ENCODE measurements at places on chromosomes 11 and 22.

DNA sequence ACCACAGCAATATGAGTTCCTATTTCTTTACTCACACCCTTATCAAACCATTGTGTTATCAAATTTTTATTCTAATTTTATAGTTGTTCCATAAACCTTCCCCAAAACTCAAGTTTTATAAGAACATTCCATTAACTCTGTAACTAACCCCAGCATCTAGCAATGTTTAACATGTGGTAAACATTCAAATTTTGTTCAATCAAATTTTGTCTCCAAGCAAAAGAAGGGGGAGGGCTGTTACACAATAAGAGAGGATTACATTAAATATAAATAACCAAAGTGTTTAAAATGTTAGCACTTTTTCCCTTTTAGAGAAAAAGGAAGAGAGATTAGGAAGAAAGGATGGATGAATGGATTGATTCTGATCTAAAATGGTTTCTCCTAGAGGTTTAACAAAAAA is 20.5 kb downstream of the RBFOX2 start:
- DNase-seq, result no peak

GRCh38 chr11:128890543-128891368 is at the start of gene KCNJ5:
Gene KCNJ5 (plus strand): TSS chr11:128891356. CDS start chr11:128911274, 19,918 bp downstream.
- no peak for DNase-seq

DNA sequence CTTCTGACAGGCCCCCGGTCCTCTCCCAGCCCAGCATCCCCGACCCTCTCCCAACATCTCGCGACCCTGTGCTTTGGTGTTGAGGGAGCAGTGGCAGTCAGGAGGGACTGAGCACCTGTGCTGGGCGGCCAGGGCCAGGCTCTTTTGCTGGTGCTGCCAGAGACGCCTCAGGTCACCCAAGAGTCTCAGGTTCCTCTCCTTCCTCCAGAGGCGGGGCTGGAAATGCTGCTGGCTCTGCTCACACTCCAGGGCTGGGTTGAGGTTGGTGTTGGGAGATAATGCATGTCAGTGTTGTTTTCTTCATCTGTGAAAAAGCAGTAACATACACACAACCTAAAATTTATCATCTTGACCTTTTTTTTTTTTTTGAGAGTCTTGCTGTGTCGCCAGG is 1.2 kb upstream of the IGLL1 start:
- no peak for DNase-seq

GRCh38 chr11:3128356-3129180 is 36.5 kb downstream of the OSBPL5 start:
- no peak for DNase-seq

DNA sequence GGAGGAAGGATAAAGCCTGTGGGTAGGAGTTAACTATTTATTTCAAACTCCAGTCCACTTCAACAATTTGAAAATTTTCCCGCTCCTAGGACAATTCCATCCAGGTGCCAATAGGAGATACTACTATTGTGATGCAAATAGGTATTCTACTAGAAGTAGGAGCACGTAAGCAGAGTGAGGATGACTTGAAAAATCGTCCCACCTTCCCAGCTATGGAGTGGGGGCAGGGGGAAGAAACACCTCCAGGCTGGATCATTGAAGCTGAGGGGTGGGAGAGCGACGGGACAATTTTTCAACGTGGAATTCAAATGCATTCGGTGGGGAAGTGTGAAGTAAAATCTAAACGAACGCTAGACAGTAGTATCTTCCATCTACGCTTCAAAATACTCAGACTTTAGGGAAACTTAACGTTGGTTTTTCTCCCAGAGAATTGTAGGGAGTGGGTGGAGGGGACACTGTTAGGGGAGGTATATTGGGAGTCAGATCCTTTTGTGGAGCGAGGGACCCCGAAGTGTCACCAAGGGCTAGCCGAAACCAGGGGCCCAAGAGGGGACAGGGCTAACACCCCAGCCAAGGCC is 523 bp upstream of the ARHGAP42 start:
- no peak for DNase-seq

DNA sequence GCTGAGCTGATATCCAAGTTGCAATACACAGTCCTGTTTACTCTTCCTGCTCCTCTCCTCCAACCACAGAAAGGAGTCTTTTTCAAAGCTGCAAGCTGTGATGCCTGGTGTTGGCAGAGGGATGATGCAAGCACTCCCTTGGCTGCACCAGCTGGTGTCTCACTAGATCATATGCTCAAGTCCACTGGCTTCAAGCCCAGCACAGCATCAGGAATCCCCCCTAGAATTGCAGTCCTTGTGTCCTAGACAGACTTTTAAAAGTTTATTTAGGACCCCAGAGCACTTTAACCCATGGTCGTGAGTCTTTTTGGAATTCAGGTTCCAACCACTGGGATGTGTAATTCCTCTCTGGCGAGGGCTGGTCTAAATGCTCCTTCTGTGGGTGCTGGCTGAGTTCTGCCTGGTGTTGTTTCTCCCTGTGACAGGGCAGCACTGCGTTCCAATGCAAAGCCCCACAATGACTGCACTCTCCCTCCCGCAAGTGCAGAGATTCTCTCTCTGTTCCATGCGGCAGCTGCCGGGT is 1.9 kb upstream of the HEPN1 start:
- DNase-seq, result no peak

DNA sequence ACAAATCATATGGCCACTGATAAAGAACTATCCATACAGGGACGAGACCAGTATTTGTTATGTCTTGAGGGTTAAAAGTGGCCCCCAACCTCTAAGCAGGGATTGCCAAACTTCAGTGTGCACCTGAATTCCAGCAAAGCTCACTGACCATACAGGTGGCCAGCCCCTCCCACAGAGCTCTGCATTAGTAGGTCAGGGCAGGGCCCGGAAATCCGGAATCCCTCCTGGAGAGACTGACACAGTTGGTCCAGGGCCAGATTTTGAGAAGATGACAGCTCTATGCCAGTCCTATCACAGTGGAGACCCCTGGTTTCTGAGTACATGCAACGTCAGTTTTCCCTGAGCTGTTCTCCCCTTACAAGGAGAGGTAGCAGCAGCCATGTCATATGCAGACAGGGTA is 20.8 kb downstream of the VPS37C start:
- DNase-seq, result no peak

GRCh38 chr11:1862588-1863351 is 9.9 kb downstream of the LSP1 start:
- DNase-seq, result no peak

GRCh38 chr11:102666331-102666957 is 39.1 kb downstream of the MMP27 start:
- no peak for DNase-seq

DNA sequence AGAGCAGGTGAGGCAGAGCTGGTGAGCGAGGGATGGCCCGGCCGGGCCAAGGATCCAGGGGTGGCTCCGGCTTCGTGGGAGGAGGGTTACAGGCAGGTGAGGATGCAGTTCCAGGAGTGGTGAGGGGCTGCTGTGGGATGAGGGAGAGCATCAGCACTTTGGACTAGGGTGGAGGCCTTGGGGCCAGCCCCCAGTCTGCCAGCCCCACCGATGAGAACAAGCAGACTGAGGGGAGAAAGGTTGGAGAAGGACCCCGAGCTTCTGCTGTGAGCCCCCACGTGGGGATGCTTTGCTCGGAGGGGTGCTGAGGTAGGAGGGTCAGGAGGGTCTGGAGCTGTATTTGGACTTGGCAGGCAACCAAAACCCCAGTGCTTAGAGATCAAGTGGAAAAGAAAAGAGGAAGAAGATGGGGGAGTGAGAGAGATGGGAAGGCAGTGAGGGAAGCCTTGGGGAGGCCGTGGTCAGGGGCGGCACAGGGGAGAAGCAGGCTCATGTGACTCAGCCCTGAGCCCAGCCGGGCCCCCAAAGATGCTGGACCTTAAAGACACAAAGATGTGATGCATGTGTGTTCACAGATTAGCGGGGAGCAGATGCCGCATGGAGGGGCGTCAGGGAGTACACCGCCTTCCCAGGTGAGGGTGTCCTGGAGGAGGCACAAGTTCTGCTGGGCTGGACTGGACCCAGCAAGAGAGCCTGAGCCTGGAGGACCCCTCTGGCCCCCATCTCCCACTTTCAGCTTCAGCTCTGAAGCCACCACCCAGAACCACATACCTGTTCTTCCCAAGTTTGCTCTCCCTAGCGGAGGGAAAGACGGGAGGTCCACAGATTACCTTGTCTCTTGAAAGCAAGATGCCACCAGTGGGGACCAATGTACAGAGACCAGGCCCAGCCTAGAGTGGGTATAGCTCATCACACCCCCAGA is 91.3 kb downstream of the CDKN1C start:
- no peak for DNase-seq

DNA sequence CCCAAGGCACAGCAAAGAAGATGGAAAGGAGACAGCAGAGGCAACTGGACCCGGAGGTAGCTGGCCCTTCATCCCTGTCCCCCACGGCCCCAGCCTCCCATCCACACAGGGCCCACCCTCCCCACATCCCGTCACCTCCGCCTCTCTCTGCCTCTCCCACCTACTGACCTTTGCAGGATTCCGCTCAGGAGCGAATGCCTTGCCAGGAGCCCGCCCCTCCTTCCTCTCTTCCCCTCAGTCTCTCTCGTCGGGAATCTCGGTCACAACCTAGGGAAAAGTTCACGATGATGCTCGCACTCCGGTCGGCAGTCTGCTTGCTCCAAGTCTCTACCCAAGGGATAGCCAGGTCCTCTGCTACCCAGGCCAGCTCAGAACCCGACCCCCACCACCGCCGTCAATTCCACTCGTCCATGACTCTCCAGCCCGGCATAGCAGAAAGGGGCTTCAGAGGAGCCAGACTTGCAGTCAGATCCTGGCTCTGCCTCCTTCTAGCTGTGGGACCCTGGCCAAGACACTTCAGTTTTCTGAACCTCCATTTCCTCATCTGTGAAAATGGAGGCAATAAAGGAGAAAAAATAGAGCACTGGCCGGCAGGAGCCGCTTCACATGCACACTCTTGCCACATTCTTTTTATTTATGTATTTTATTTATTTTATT is 10.2 kb downstream of the AHNAK start:
- no peak for DNase-seq

- no peak for DNase-seq
These were observed 63.8 kb upstream of the APOA1 start for GRCh38 chr11:116901211-116901610.

GRCh38 chr11:96681019-96681716 is 291.4 kb downstream of the JRKL start:
- no peak for DNase-seq

GRCh38 chr11:115122274-115122673 is 381.9 kb downstream of the CADM1 start:
- no peak for DNase-seq

DNA sequence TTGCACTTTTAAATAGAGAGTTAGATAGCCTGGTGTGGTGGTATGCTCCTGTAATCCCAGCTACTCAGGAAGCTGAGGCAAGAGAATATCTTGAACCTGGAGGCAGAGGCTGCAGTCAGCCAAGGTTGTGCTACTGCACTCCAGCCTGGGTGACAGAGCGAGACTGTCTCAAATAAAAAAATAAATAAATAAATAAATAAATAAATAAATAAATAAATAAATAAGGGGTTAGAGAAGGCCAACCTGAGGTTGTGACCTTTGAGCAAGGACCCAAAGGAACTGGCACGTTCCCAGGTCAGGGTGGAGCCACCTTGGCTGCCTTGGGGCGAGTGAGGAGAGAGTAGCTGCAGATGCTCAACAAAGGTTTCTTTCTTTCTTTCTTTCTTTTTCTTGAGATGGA is 65.3 kb upstream of the TENM4 start:
- no peak for DNase-seq

GRCh38 chr11:123551079-123551478 is 103.3 kb downstream of the SCN3B start:
- DNase-seq, result no peak

DNA sequence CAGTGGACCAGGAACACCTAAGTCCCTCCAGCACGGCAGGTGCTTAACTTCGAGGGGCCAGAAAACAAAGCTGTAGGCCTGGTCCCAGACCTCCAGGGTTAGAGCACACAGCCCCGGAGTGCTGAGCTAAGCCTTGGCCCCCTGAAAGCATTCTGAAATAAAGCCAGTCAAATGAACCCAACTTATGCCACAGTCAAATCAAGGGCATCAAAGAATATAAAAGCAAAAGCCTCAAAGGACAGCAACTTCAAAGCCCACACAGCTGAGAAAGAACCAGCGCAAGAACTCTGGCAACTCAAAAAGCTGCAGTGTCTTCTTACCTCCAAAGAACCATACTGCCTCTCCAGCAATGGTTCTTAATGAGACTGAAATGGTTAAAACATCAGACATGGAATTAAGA is 39.1 kb downstream of the TMEM123 start:
- DNase-seq, result no peak

DNA sequence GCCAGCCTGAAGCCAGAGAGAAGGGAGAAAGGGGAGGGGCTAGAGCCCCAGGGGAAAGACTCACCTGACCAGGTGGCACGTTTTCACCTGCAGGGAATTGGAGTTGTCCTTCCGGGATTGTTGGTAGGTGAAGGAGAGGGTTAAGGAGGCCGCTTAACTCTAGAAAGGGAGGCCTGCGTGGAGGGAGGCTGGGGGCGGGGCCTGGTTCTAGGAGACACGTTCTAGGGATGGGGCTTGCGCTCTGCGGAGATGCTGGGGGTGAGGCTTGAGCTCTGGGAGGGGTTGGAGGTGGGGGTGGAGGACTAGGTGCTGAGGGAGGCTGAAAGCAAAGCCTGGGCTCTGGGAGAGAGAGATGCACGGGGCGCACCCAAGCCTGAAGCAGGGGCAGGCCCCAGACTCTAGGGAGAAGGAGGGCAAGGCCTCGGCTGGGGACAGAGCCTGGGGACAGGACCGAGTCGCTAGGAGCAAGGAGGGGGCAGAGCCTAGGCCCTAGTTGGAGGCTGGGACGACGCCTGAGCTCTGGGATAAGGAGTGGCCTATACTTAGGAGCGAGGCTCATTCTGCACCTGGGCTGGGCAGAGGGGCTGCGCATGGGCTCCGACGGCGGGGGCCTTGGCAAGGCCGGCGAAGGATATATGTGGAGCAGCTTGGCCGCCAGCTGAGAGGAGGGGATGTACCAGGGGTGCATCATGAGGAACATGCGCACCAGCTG is 2.4 kb downstream of the RASGRP2 start:
- DNase-seq, result no peak

- no peak for DNase-seq
These were observed 100.0 kb downstream of the TMEM135 start for GRCh38 chr11:87137711-87138110.

DNA sequence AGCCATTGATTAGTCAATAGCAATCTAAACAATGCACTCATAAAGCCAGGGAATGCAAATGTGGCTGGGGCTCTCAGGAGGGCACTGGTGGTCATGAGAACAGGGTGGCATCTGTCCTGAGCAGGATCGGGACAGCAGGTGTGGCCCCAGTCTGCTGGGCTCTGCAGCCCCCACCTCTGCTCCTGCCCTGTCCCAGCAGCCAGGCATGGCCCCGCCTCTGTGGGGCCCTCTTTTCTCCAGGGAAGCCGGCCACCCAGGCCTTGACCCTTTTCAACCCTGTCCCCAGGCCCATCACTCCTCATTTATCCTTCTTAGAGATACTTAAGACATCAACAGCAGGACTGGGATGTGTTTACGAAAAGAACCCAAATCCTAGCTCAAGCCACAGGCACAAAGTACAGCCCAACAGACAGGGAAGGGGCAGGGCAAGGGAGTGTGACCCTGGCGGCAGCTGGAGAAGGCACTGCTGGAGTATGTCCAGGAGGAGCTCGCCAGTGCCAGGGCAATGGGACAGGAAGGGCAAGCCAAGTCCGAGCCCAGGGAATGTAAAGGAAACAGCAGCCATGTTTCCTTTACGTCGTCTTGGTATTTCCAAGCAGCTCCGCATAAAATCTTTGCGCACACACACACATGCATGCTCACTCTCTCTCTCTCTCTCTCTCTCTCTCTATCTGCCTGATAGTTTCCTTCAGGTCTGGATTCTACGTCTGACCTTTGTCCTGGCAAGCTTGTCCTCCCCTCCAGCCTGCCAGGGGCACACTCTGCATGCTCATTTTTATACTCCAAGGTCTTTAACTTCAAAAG is 59.9 kb downstream of the DGCR2 start:
- no peak for DNase-seq

- DNase-seq, result no peak
These were observed 150.9 kb upstream of the GRK3 start for GRCh38 chr22:25413620-25414019.
